ENCODE measurements at places on chromosomes 16 and 17.

DNA sequence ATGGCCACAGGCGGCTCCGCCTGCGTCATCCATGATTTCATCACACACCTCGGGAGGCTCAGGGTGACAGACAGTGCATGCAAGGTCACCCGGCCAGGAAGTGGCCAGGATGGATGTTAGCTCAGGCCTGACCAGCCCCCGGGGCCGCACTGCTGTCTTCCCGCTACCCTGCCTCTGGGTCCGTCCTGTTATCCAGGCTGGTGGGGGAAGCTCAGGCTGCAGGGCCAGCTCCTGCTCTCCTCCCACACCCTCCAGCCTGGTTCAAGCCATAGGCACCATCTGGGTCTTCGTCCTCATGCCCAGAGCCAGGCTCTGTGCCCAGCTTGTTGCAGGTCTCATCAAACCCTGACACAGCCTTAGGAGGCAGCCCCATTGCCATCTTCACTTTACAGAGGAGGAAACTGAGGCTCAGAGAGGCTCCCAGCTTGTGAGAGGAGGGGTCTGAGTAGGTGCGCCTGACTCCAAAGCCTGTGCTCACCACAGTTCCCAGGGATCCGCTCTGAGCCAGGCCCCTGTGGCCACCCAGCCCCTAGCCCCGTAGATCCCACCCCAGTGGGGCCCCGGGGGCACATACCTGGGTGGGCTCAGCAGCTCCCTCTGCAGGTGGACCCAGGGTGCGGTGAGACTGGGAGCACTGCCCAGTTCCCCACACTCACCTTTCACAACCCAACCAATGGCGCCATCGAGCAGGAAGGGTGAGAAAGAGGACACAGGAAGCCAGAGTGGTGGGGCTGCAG is 412 bp upstream of the ADGRG3 start:
- DNase-seq = no peak

GRCh38 chr17:69018687-69019086 is 42.0 kb downstream of the ABCA9 start:
- no peak for DNase-seq

GRCh38 chr16:53121043-53121620 is 66.3 kb downstream of the CHD9 start:
- DNase-seq = no peak

- DNase-seq = no peak
These were observed 3.2 kb downstream of the SMURF2 start for GRCh38 chr17:64658931-64659330.

- no peak for DNase-seq
These were observed 30.9 kb upstream of the MEAK7 start for GRCh38 chr16:84535408-84535807.

GRCh38 chr17:20063665-20064648 is 54.8 kb downstream of the SPECC1 start:
- DNase-seq = peak; percentile 90

DNA sequence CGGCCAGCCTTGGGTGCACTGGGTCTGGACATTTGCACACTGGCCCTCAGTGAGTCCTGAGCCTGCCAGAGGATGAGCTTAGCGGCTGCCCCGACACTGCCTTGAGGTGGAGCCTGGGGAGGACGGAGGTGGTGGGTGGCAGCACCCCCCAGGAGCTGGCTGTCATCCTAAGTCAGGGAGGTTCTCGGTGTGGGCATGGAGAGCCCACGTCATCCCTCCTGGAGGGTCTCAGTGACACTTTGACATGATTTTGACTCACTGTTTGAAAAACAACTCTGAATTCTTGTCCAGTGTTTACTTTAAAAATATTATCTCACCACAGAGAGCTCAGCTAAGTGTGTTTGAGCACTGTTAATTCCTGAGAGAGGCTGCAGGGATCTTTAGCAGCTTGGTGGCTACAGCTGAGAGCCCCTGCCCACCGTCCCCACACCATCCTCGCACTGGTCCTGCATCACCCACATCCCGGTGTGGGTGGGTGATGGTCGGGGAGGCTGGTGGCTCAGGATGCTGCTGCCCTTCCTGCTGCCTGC is 63.1 kb downstream of the BANP start:
- DNase-seq = no peak

DNA sequence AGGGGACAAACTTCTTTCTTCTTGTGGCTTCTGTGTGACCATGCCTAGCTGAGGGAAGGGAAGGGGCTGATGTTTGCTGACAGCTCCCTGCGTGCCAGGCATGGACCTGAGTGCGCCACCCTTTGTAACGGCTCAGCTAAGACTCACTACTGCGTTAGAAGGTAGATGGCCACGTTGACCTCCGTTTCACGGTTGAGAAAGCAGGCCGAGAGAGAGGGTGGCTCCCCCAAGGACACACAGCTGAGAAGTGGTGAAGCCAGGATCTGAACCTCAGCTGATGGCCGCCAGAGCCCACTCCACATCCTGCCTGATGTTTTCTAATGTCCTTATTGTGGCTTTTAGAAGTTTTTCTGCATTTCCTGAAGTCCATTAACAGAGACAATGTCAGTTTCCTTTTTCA is 45.1 kb downstream of the RGS9 start:
- no peak for DNase-seq

GRCh38 chr17:17028059-17028877 is 14.0 kb upstream of the MPRIP start:
- peak; percentile 88 for DNase-seq

GRCh38 chr17:40484285-40484972 is 17.0 kb downstream of the TNS4 start:
- DNase-seq = no peak

DNA sequence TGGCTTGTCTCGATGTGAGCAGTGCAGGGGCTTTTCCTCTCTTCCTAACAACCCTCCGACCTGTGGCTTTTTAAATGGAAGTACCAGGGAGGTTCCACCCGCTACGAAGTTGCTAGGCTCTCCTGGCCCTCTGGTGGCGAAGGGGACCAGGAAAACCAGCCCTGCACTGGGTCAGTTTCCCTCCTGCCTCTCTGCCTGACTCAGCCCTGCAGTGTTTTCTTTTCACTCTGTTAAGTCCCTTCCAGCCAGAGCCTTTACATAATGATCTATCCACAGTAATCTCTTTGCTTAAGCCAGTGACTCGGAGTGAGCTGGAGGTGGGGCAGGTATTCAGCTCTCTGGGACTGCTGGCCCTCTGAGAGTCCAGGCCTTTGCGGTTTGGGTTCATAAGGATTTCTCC is 331.3 kb upstream of the EEF2KMT start:
- DNase-seq = no peak

- DNase-seq = peak; percentile 94
These were observed at the start of gene TLCD3A for GRCh38 chr17:732067-732901. TSS of gene TLCD3A (plus strand) at chr17:732596. CDS start at chr17:732648, 52 bp downstream.

DNA sequence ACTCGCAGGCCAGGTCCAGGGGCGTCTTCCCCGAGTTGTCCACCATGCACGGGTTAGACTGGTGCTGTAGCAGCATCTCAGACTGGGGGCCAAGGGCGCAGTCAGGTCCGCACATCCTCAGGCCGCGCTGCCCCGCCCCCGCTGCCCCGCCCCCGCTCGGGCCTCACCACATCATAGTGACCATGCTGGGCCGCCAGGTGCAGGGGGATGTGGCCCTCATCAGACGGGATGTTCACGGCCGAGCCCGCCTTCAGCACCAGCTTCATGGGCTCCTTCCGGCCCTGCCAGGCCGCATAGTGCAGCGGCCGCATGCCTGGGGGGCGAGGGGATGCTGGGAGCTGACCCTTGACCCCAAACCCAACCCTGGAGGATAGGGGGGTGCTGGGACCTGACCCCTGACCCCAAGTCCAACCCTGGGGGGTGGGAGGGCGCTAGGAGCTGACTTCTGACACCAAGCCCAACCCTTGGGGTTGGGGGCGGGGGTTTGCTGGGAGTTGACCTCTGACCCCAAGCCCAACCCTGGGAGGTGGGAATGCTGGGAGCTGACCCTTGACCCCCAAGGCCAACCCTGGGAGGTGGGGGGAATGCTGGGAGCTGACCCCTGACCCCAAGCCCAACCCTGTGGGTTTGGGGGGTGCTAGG is 7.0 kb downstream of the CASKIN1 start:
- no peak for DNase-seq

DNA sequence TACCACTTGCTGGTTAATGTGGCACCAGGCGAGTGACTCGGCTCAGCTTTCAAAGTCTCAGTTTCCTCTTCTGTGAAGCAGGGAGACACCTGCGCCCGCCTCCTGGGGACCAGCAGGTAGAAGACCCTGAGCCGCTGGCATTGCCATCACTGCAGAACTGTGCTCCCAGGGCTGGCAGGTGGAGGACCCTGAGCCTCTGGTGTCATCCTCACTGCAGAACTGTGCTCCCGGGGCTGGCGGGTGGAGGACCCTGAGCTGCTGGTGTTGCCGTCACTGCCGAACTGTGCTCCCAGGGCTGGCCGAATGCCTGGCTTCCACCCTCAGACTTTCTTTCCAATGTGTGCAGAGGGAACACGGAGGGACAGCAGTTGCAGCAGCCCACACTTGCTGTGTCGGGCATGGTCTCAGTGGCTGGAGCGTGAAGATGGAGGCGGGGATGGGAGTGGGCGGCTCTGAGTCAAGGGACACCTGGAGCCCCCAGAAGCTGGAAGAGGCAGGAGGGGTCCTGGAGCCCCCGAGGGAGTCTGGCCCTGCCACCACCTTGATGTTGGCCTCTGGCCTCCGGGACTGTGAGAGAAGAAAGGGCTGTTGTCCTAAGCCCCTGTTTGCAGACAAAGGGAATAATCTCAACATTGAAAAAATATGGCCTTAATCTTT is 75.8 kb upstream of the METTL9 start:
- no peak for DNase-seq

GRCh38 chr17:80819422-80820164 is 172.0 kb upstream of the CHMP6 start:
- no peak for DNase-seq

- no peak for DNase-seq
These were observed 172.3 kb downstream of the C16orf78 start for GRCh38 chr16:49545741-49546448.

DNA sequence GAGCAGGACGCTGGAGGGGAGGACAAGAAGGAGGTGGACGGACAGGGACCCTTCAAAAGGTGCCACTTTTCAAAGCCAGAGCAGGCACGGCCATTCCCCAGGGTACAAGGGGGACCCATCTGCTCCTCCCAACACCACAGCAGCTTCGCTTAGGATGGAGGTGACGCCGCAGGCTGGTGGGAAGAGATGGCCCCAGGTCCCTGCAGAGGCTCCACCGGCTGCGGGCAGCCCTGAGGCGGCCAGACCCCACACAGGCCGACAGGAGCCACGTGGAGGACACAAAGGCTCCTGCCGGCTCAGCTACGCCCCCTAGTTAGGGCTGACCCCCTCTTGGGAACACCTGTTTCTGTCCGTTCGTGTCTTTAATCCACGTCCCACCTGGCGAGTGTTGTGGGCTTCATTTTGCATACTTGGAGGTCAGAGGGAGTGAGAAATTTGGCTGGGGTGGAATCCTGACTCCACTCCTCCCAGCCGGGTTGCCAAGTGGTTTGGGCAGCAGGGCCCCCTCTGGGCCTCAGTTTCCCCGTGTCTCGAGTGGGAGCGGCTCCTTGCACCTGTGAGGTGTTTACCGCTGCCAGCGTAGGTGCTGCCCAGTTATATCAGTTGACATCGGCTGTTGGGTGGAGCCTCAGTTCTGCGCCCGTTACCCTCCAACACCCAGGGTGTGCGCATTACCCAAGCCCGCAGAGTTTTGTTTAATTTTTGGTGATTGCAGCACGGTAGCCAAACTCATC is 5.8 kb upstream of the FN3KRP start:
- DNase-seq = no peak

- no peak for DNase-seq
These were observed 30.5 kb downstream of the TMEM238L start for GRCh38 chr17:10773391-10773790.

- peak; percentile 88 for DNase-seq
These were observed 157.1 kb downstream of the RGS9 start for GRCh38 chr17:65294181-65294719.

- DNase-seq = peak; percentile 45
These were observed 31.9 kb upstream of the CPHXL start for GRCh38 chr16:75758215-75758614.

GRCh38 chr17:71464751-71465150 is 656.1 kb upstream of the SOX9 start:
- DNase-seq = no peak

DNA sequence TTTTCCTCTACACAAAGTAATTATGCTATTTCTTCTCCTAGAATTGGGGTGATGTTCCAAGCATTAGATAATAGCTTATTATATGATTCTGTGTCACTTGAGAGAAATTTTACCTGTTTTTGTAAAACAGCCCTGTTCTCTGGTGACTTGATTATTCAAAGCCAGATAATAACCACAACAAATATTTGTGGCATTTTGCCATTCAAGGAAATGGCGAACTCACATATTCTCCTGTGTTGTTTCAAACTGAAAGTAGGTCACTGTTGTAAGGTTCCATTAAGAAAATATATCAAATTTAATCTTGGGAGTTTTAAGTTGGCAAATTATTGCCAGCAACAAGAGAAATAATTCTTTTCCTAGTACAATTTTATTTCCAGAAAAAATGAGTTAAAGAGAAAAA is 124.8 kb downstream of the STXBP4 start:
- no peak for DNase-seq

DNA sequence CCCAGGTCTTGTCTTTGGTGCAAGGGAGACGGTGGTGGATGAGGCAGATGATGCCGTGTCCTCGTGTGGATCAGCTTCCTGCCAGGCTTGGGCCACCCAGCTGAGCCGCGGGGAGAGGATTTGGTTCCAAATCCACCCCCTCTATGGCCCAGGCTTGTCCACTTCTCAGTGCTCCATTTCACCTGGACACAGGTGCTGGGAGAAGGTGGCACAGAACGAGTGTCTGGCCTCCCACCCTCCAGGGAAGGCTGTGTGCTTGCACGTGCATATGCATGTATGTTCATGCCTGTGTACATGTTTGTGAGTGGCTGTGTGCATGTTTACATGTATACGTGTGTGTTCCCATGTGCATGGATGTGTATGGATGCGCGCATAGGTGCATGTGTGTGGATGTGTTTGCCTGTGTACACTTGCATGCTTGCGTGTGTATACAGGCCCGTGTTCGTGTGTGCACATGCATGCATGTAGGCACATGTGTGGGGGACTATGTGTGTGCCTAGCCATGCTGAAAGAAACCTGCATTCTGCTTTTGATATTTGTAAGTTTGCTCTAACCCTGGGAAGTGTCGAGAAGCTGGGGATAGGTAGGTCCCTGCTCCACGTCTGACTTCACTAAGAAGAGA is 196.3 kb downstream of the IRF8 start:
- no peak for DNase-seq

DNA sequence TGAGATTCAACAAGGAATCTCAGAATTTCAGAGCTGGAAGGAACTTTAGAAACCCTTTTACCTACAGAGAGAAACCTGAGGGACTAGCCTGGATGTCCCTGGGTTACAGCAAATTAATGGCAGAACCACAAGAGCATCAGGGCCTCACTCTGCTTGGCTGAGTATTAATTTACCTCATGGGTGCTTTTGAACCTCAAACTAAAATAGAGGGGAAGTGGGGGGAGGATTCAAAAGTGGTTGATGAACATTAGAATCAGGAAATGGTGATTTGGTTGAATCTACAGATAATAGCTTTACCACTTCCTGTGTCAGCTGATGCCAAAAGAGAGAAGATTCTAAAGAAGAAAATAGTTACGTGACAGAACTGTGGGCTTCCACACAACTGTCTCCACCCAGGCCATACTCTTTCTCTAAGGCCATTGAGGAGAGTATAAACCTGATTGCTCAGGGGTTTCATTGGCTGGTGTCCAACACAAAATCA is 11.3 kb upstream of the SKAP1 start:
- no peak for DNase-seq

- peak; percentile 46 for DNase-seq
These were observed 18.2 kb upstream of the NXPH3 start for GRCh38 chr17:49557312-49558024.

Data from GM03348 (cell line).